Activated T-helper 1 cell treated with Interleukin-2 at 50 U/mL for 16 hours (primary cell): ENCODE measurements at places on chromosomes 16 and 17.

DNA sequence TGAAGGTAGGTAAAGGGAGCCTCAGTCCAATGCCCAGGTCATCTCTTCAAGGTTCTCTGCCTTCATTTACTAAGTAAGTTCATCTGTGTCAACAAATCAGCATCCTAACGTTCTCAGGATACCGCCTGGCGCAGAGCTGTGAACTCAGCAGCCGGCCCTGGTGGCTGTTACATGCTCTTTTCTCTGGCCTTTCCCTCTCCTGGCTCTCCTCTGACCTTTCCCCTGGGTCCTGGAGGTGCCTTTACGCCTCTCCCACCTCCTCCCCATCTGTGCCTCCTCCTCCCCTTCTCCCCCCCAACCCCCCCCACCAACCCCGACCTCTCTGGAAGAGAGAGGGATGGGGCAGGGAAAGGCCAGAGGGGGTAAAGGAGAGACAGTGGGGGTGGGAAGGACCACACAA, 19.5 kb downstream of the COTL1 start:
- no peak for DNase-seq

DNA sequence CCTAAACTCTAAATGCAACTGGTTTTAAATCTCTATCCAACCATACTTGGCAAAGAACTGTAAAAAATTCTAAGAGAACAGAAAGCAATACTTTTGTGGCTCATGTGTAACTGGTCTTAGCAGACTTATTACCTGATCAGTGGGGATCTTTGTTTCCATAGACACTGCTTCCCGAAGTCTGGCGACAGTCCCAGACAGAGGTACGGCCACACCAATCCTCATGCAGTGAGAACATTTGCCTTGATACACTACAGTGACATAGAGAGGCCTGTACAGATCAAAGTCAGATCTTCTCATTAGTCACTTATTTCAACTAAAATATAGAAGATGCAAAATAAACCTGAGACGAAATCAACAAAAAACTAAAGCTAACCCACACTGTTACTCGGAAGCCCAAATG, 43.9 kb downstream of the USP31 start:
- no peak for DNase-seq

DNA sequence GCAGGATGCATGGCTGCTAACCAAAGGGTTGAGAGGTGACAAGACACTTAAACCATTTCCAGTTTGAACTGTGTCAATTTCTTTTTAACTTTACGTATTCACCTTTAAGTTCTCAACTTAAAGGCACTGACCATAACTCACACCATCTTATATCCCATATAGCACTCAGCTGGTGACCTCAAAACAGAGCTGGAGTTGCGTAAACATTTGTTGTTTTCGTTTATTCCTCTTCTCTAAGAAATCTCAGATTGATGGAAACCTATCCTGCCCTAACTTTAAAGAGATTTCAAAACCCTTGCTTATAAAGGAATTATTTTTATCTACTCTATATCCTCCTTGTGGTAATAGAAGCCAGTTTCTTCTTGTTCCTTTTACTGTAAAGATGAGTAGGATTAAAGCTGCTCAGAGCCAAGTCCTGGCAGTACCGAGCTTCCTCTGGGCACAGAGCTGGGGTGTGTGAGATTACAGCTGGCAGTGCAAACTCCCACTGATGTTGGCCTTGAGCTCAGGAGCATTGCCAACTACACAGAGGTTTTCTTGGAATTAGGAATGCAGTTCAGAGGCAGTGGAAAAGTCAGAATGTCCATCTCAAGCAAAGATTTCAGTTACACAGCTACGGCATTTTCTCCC, 1.3 kb downstream of the KCTD2 start:
- DNase-seq = no peak

- DNase-seq = no peak
Measured at GRCh38 chr17:35390156-35390555, 16.7 kb upstream of the SLFN11 start.

DNA sequence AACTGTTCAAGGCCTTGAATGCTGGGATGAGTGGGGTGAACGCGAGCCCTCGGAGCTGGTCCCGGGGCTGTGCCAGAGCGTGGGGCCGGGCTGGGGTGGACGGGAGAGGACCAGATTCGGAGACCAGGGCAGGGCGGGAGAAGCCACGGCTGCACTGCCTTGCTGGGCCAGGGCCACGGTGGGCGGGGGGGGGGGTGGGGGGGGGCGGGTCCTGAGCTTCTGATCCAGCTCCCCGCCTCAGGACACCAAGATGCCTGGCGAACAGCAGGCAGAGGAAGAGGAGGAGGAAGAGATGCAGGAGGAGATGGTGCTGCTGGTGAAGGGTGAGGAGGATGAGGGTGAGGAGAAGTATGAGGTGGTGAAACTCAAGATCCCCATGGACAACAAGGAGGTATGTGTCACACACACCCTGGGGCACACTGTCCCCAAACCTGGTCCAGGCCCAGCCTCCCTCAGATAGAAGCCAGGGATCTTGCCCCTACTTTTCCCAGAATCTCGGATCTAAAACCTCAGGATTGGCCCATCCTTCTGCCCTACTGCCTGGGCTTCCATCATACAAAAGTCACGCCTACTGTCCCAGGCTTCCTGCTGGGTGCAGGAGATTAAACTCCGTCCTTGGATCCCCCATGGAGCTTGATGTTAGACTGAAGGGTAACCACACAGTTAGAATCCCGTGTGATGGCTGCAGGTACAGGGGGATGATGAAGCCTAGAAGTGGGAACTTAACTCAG, 563 bp downstream of the ZNF771 start:
- DNase-seq = no peak

- no peak for DNase-seq
Measured at GRCh38 chr17:51050291-51051033, 70.2 kb downstream of the SPAG9 start.

DNA sequence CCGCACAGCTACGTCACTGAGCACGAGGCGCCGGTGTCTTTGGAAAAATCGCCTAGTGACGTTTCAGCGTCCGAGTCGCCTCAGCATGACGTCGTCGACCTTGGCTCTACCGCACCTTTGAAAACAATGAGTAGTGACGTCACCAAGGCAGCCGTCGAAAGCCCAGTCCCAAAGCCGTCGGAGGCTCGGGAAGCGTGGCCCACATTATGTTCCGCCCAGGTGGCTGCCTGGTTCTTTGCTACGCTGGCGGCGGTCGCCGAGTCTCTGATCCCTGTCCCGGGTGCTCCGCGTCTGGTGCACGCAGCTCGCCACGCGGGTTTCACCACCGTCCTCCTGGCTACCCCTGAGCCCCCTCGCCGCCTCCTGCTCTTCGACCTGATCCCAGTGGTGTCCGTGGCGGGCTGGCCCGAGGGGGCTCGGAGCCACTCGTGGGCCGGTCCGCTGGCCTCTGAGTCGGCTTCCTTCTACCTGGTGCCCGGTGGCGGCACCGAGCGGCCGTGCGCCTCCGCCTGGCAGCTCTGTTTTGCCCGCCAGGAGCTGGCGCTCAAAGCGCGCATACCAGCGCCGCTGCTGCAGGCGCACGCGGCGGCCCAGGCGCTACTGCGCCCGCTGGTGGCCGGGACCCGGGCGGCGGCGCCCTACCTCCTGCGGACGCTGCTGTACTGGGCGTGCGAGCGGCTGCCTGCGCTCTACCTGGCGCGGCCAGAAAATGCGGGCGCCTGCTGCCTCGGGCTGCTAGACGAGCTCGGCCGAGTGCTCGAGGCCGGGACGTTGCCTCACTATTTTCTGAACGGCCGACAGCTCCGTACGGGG, 1.5 kb downstream of the TMEM102 start:
- peak; percentile 74 for DNase-seq

DNA sequence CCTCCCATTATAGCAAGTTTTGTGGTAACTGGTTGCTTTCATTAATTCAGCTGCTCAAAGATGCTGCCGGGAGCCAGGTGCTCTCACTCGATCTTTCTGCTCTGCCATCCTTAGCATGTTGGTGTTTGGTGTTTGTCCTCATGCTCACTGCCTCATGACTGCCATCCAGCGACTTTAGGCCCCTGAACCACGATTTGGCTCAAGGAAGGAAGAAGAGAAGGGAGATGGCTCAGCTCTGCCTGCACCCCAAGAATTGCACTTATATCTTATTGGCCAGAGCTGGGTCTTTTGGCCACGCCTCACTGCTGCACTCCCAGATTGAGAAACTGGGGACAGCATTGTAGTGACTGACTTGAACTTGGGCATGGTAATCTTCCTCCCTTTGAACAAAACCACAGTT, 52.7 kb downstream of the ARSG start:
- no peak for DNase-seq
